ENCODE measurements at places on chromosomes 1 and 21. TPM values are rescaled to one million over a fixed set of nuclear protein-coding genes. Genes with fewer than 3 reads are reported as not detected.

Gene GPR89B
- 19.0 TPM for total RNA-seq

Gene TMEM200B
- total RNA-seq = 17.7 TPM

Gene SMIM1
- total RNA-seq = 1.5 TPM

DNA sequence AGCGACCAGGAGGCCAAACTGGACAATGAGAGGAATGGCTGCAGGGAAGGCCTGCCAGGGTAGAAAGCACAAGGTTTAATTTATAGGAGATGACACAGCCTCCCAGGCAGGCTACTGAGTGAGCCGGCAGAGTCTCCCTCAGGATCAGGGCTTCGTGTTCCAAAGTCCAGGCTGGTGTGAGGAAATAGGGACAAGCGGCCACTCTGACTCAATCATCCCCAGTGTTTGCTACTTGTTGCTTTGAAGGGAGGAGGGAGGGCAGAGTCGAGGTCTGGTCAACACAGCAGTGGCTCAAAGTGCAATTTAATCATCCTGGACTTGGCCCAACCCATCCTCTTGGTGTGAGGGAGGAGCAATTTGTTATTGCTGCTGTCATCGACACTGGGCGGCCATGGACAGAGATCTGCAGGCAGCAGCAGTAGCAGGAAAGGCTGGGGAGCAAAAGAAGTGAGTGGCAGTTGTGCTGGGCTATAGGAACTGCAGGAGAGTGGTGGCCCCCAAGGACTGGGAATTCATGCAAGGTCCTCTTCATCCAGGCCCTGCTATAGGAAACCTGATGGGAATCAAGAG, 27.5 kb downstream of the TBX15 start:
- peak; percentile 71 for DNase-seq

Gene SPRR3
- not detected for total RNA-seq

Gene DNAJB4
- total RNA-seq = 46.5 TPM

Gene OR10J5
- not detected for total RNA-seq

DNA sequence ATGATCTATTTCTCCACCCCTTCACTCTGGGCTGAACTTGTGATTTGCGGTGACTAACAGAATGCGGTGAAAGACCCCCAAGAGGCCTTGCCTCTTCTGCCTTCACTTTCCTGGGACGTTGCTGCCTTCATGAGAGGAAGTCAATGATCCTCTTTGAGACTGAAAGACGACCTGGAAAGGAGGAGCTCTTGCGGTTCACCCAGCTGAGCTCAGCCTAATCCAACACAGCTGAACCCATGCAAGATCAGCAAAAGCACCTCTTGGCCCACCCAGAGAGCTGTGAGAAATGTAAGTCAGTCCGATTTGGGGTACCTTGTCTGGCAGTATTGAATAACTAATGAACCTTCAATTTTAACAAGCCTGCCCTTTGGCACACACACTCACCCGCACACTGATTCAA, 767.4 kb upstream of the TPTE start:
- DNase-seq = no peak

DNA sequence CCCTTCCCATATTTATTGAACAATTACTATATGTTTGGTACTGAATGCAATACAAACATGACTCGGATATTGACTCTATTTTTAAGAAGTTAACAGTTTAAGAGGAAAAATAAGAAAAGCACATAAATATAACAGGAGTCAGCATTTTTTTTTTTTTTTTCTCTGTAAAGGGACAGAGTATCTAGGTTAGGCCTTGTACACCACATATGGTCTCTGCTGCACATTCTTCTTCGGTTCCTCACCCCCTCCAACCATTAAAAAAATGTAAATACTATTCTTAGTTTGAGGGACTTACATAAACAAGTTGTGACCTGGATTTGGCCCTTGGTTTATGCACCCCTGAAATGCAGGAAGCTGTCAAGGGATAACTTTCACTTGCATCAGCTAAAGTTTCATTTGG, 40.4 kb downstream of the PHC2 start:
- DNase-seq = peak; percentile 88

DNA sequence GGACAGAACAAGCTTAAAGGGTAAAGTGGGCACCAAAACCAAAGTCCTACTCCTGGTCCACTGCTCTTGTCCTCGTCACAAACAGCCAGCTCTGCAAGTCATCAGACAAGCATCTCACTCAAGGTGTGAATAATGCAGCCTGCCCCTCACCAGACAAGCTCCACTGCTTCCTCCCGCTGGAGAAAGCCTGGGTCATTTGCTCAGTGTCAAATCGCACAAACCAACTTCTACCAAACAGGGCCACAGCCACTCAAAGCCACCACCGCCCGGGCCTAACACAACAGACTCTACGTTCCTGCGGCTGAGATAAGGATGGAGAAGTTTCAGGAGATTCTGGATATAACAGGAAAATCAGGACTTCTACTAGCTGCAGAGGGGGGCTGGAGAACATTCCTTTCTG, 3.3 kb downstream of the SSBP3 start:
- no peak for DNase-seq

Gene TCHHL1
- not detected for total RNA-seq

- DNase-seq = no peak
Measured at GRCh38 chr1:167342846-167343245, 122.2 kb downstream of the POU2F1 start.

- no peak for DNase-seq
Measured at GRCh38 chr1:155085504-155086127, 7.0 kb downstream of the EFNA3 start.

GRCh38 chr21:35637431-35637830, 422.9 kb downstream of the SETD4 start:
- peak; percentile 66 for DNase-seq

GRCh38 chr1:57963581-57963980, 539.7 kb upstream of the DAB1 start:
- DNase-seq = no peak

Gene ACTL8
- total RNA-seq = not detected

Gene LAD1
- total RNA-seq = not detected

- DNase-seq = no peak
Measured at GRCh38 chr1:223759273-223759672, 46.9 kb downstream of the CAPN2 start.

Gene LCK
- not detected for total RNA-seq

DNA sequence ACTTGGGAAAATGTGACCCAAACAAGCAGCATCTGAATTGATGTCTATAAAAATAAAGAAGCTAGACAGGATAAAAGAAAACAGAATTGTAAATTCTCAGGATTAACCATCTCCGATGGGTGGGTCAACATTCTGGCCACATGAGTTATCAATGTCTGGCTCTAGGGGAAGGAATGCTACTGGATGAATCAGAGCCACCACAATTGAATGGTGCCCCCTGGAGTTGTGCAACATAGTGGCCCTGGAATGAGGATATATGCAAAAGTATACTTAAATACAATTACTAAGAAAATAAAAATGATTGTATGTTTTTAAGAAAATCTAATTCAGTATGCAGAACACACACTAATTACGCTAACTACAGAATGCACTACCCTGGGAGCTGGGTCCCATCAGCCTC, 185.6 kb downstream of the TGFBR3 start:
- DNase-seq = peak; percentile 32

DNA sequence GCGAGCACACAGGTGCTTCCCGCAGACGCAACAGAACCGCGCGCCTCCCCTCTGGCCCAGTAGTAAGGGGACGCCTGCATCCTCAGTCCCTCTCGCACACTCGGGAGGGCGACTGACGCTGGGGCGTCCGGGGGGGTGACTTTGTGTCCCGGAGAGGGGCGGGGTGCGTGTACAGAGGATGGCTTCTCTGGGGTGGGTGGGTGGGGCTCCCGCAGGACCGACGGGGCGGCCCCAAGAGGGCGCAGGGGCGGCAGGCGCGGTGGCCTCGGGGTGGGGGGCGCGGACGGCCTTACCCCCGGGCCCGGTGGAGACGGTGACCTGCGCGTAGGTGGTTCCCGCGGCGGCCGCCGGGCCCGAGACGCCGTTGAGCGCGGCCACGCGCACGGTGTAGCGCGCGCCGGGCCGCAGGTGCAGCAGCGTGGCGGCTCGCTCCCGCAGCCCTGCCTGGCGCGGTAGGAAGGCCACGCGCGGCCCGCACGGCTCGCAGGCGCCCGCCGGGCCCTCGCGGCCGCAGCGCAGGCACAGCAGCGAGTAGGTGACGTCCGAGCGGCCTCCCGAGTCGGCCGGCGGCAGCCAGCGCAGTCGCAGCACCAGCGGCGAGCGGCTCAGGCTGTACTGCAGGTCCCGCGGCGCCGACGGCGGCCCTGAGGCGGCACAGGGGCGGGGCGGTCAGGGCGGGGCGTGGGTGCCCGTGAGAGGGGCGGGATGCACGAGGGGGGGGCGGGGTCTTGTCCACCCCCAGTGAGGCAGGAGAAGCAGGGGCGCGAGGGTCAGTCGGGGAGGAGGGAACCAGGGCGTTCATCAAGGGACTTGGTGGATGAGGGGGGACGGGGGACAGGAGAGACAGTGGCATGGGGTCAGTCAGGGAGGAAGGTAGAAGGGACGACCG, 12.1 kb downstream of the EPHA10 start:
- DNase-seq = peak; percentile 9

GRCh38 chr21:36589352-36589971, 109.5 kb upstream of the SIM2 start:
- peak; percentile 13 for DNase-seq

DNA sequence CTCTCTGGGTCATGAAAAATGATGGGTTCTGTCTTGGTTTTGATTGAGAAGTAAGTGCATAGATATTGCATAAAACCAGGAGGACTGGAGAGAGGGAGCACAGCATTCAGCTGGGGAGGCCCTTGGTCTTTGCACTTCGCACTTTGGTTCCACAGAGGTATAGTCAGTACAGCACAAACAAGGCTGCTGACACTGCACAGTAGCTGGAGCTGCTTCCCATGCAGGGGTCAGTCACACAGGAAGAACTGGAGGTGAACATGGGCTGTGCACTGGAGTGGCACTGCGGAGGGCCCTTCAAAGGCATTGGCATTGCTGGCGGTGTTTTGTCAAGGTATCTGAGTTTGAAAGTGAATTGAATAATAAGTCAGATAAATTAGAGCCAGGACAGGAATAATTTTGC, 4.5 kb upstream of the LCE2D start:
- no peak for DNase-seq

DNA sequence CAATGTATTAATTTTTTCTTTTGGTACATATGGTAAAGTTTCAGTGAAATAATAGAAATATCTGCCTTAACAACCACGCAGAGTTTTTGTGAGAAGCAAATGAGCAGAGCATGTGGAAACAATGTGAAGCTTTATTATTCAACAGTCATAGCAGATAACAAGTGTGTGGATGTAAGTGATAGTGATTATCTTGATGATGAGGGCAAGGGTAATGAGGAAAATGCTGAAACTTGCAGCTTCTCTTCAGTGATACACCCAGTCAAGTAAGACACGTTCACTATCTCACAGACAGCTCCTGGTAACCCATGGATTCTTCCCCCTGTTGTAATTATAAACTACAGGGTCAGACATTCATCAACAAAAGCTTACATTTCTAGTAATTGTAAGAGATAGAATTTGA, 14.6 kb upstream of the OR2L5 start:
- DNase-seq = no peak

- DNase-seq = no peak
Measured at GRCh38 chr1:93746021-93746812, 64.6 kb upstream of the BCAR3 start.
